ENCODE measurements at places on chromosomes 6 and 20.

- DNase-seq = no peak
Measured at GRCh38 chr6:7169296-7169721, 61.5 kb downstream of the RREB1 start.

GRCh38 chr20:62689861-62690260, 18.8 kb upstream of the NTSR1 start:
- no peak for DNase-seq

- peak; percentile 34 for DNase-seq
Measured at GRCh38 chr6:89368107-89368506, 15.6 kb upstream of the UBE2J1 start.

- DNase-seq = peak; percentile 38
Measured at GRCh38 chr6:41546866-41547798, 951 bp downstream of the FOXP4 start.

GRCh38 chr6:38306931-38307330, 332.8 kb downstream of the BTBD9 start:
- DNase-seq = no peak

DNA sequence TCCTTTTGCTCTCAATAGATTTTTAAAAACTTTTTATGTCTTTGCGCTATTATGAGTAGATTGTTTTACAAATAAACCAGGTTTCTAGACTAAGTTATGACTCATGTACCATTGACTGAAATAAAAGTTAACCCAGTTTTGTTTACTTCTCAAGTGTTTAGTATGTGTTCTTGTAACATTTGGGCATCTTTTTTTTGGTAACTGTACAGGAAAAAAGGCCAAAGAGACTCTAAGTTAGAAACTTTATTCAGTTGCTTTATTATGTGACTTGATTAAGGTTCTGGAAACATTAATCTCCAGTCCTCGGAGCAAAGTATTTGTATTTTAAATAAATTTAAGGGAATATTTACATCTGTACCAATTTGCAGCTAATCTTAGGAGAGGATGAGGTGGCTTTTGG, 2.9 kb downstream of the NKAIN2 start:
- no peak for DNase-seq

GRCh38 chr6:45676380-45676779, 298.6 kb upstream of the SUPT3H start:
- DNase-seq = no peak

DNA sequence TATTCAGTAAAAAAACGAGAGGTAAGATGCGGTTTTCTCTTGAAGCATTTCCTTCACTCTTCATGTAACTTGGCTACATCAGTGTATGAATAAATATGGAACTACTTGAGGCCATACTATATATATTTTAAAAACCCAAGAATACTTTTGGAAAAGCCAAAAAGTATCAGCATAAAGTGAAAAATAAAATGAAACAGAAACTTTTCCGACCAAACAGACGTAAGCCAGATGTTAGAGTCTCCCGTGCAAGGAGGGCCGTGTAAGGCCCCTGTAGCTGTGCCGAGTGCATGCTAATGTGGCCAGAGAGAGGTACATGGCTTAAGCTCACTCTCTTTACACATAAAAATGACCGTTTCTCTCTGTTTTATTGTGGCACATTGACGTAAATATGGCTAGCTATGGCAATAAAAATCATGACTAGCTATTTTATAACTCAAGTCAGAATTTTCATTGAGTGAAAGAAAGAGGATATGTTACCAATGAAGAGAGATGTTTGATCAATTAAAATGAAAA, 140.1 kb upstream of the GMDS start:
- DNase-seq = no peak

DNA sequence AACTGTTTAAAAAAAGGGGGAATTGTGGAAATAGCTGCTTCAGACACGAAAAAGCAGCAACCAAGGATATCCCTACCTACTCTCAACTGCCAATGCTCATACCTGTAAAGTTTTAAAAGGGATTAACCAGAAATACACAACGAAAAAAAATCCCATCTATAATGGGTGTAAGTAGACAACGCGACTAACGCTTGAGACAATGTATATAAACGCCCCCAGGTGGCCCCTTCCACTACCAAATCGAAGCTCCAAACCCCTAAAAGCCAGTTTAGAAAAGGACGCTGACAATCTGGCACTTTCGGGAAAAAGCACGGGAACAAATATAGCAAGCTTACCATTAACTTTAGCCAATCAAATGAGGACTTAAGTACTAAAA, 94.5 kb upstream of the BTN3A2 start:
- DNase-seq = no peak

DNA sequence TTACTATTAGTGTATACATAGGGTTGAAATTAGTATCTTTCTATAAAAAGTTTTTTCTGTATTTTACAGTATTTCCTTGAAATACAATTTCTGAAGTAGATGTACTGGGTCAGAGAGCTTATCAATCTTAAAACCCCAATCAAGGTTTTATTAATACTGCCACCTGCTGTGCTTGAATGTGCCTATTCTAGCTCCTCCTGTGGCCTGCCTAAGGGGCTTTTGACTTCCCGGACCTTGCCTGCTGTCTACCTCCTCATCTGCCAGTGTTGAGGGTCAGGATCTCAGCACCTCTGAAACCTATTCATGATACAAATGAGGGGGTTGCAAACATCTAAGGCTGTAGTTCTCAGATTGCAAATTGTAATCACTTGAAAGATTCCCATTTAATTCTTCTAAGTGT, 9.2 kb downstream of the PACRG start:
- no peak for DNase-seq

- DNase-seq = no peak
Measured at GRCh38 chr20:63829945-63830835, 874 bp downstream of the ZBTB46 start.

- DNase-seq = no peak
Measured at GRCh38 chr6:46265373-46265772, 94.6 kb upstream of the ENPP5 start.

DNA sequence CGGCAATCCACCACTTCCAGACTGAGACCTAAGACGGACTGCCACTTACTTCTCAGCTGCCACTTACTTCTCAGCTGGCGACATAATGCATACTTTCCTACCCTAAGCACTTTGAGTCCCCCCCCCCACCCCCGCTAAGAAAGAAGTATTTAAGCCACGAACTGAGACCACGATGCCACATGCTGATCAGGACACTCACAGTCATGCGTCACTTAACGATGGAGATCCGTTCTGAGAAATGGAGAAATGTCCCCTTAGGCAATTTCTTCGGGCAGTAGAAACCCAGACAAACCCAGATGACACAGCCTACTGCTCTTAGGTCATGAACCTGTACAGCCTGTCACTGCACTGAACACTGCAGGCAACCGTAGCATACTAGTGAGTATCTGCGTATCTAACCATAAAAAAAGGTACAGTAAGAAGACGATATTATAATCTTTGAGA, 690 bp downstream of the IFNGR1 start:
- peak; percentile 80 for DNase-seq

GRCh38 chr20:41126719-41127118, 10.6 kb upstream of the PLCG1 start:
- DNase-seq = no peak

- no peak for DNase-seq
Measured at GRCh38 chr6:136370988-136371728, 81.5 kb upstream of the BCLAF1 start.

Measured in CD4-positive, alpha-beta T cell treated with Interleukin-4 for 1 hour (primary cell).